ENCODE measurements at places on chromosomes 13 and 19. TPM values are rescaled to one million over a fixed set of nuclear protein-coding genes. Genes with fewer than 3 reads are reported as not detected.

Gene ZNF665
- 6.5 TPM for total RNA-seq

Gene LRG1
- 2.1 TPM for total RNA-seq

Gene PNKP
- total RNA-seq: 27.1 TPM

Gene FUT2
- 46.3 TPM for total RNA-seq

Gene ATP8A2
- total RNA-seq: under 0.01 TPM

Gene PGLYRP1
- not detected for total RNA-seq

Gene ZNF575
- total RNA-seq: under 0.01 TPM

Gene TNFRSF19
- total RNA-seq: 0.50 TPM

Gene NCR1
- total RNA-seq: not detected

Gene HRC
- total RNA-seq: not detected

Gene U2AF2
- 156 TPM for total RNA-seq

Gene ZNF175
- 1.4 TPM for total RNA-seq

Gene PODNL1
- total RNA-seq: 2.5 TPM

Gene SLC17A7
- total RNA-seq: not detected

Gene TMC4
- 71.6 TPM for total RNA-seq

Gene C13orf42
- total RNA-seq: not detected

Gene APC2
- 0.14 TPM for total RNA-seq

Gene PTGER1
- total RNA-seq: 0.43 TPM

Gene ZGLP1
- total RNA-seq: 0.34 TPM

Gene FXYD3
- total RNA-seq: 245 TPM

Gene LILRB1
- not detected for total RNA-seq

Gene GPR180
- total RNA-seq: 12.6 TPM

Gene KATNAL1
- 3.4 TPM for total RNA-seq

Gene MYO1F
- total RNA-seq: not detected

Gene LHB
- 0.21 TPM for total RNA-seq

Gene PSG3
- total RNA-seq: not detected

Gene IZUMO2
- total RNA-seq: not detected

Gene SCN1B
- total RNA-seq: 0.64 TPM

Gene SIX5
- total RNA-seq: 2.7 TPM
